Activated CD4-positive, alpha-beta T cell treated with anti-CD3 and anti-CD28 coated beads, Interleukin-2, Interleukin-4, amounts not matched to agents 100 ng/mL and 50 ng/mL, durations not matched to agents 16 hours and 8 hours (primary cell): ENCODE measurements at places on chromosomes 4 and X.

- no peak for DNase-seq
These were observed 55.3 kb upstream of the CXorf51B start for GRCh38 chrX:146754268-146754667.

DNA sequence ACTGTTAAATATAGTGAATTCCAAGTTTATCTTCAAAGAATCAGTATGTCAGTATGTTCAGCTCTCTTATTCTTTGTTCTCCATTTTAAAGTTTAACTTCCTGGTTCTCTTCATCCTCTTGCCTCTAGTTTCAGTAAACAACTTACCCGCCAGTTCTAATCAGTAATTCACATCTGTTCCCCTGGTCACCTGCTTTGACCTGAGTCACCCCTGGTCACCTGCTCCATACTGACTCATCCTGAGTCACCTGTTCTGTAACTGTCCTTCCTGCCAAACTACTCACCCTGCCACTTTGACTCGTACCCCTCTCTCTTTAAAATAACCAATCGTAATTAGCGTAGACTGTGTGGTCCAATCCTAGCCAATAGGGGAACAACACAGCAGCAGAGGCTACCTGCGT, 992.7 kb upstream of the HS3ST1 start:
- DNase-seq: no peak

- no peak for DNase-seq
These were observed 1697.1 kb downstream of the STIM2 start for GRCh38 chr4:28557755-28558154.

DNA sequence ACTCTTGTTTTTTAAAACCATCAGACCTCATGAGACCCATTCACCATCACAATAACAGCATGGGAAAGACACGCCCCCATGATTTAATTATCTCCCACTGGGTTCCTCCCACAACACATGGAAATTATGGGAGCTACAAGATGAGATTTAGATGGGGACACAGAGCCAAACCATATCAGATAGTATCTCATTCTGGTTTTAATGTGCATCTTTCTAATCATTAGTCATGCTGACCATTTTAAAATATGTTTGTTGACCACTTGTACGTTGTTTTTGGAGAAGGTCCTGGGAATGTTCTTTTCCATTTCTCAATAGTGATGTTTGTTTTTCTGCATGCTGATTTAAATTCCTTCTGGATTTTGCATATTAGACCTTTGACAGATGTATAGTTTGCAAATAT, 119.0 kb downstream of the RTL3 start:
- DNase-seq: no peak

- DNase-seq: no peak
These were observed 6.3 kb downstream of the GPAT3 start for GRCh38 chr4:83542225-83542624.

DNA sequence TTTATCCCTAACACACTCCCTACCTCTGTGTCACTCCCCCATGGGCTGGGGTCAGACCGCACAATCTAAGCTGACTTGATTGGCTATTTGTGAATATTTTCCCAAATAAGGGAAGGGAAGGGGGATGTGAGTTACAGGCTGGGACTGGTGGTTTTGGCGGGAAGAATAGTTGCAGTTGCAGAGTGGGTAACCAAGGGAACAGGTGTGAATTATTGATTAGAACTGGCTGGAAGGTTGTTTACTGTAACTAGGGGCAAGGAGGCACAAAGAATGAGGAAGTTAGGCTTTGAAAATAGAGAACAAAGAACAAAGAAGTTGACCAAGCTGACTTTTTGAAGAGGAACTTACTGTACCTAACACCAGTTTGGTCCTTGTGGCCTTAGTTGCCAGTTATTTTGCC, 88.0 kb upstream of the XAGE2 start:
- no peak for DNase-seq
